ENCODE measurements at places on chromosomes 12 and 14.

- no peak for DNase-seq
These were observed 442 bp downstream of the FLVCR2 start for GRCh38 chr14:75578786-75579337.

DNA sequence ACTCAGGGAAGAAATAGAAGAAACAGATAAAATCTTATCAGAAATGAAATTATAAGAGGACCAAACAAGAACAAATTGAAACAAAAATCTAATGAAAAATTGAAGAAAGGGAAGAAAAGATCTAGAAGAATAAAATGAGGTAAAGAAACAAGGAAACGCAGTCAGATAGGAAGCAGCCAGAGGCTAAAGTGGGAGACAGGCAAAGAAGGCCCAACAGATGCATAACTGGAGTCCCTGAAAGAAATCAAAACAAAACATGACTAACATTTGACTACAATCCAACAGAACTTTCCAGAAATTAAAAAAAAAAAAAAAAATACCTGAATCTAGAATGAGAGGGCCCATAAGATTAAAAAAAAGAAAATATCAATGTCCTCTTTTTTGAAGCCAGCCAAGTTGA, 65.6 kb downstream of the AMN start:
- DNase-seq: no peak

GRCh38 chr14:59374048-59374447, 91.1 kb downstream of the GPR135 start:
- no peak for DNase-seq

DNA sequence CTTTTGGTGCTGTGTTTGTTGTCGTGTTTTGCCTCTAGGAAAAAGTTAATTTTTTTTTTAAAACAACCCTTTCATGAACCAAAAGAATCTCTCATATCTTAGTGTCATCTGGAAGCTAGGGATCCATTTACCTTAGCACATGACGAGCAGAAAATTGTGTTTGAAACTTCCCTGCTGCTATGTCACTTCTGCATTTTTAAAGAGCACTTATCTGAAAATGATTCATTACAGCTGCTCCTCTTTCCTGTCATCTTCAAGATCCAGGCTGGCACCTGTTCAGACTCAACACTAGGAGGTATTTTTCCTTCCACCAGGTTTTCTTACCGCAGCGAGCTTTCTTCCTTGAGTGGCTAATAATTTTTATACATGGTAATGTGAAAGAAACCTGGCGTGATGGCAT, 67.0 kb downstream of the EML1 start:
- DNase-seq: no peak

- no peak for DNase-seq
These were observed at the start of gene NTS for GRCh38 chr12:85874031-85874461. Gene NTS, plus strand, starts transcription at chr12:85874295. Its CDS starts 109 bp downstream, at chr12:85874404.

DNA sequence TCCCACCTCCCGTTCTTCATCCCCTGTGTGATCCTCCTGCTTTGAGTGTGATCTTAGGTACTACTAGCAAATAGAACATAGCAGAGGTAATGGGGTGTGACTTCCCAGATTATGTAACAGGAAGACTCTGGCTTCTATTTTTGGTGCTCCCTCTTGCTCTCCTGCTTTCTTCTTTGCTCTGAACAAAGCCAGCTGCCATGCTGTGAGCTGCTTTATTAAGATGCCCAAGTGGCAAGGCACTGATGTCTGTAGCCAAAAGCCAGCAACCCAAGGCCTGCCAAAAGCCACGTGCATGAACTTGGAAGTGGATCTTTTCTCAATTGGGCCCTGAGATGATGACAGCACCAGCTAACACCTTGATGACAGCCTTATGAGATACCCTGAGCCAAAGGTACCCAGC, 5.8 kb upstream of the MFAP5 start:
- DNase-seq: no peak

- no peak for DNase-seq
These were observed 19.4 kb upstream of the PTGDR start for GRCh38 chr14:52248057-52248456.

GRCh38 chr14:42532194-42532593, 925.5 kb downstream of the LRFN5 start:
- no peak for DNase-seq

DNA sequence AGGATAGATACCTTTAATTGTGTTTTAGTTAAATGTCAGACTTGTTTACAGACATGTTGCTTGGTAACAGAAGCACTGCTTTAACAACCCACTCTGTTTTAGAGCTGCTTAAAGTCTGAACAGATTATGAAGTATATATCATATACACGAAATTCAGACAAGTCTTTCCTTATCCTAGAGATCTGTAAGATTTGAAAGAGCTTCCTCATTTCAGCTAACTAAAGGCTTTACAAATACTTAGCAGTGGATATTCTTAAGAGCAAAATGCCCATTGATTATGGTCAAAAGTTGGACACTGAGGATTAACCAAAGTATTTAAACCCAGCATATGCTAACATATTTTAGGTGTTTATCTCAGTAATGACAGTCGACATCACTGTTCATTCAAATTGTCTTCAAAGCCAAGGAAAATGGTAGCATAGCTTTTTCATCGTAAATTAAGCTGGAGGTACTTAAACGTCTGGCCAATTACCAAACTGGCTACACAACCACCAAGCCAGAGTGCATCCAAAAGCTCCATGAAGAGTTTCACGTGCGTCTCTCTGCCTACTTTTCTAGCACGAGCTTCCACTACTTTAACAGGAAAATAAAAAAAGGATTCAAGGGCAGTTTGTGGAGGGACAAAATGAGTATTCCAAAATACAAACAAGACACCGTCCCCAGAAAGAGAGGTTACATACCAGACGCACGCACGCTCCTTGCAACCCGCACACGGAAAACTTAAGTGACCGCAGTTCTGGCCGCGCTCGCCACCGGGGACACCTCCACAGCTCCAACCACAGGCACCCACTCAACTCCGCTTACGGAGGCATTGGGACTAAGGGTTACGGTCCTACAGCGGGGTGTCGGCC, 565 bp downstream of the CEP83 start:
- peak; percentile 53 for DNase-seq

- DNase-seq: no peak
These were observed 169.3 kb downstream of the STXBP6 start for GRCh38 chr14:24880689-24881088.

- no peak for DNase-seq
These were observed 6.4 kb downstream of the AP5M1 start for GRCh38 chr14:57275023-57275664.

- DNase-seq: peak; percentile 49
These were observed 7.0 kb downstream of the ETNK1 start for GRCh38 chr12:22631863-22632463.

- no peak for DNase-seq
These were observed 36.4 kb upstream of the AEBP2 start for GRCh38 chr12:19402743-19403431.

DNA sequence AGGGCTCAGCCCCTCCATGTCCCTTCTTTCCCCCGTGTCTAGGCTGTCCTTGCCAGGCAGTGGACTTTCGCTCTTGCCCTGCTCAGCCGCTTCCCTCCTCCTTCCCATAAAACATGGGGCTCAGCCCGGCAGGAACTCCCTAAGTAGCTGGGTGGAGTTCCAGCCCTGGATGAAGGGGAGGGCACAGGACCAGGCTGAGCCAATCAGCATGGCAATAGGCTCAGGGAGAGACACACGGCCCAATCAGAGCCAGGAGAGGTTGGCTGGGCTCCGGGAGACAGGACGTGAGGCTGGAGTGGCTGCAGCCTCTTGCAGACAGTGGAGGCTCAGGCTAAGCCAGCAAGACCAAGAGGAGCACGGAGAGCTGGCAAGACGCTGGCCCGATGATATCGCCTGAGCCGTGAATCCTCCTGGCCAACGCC, 54.3 kb downstream of the GALNT9 start:
- no peak for DNase-seq

DNA sequence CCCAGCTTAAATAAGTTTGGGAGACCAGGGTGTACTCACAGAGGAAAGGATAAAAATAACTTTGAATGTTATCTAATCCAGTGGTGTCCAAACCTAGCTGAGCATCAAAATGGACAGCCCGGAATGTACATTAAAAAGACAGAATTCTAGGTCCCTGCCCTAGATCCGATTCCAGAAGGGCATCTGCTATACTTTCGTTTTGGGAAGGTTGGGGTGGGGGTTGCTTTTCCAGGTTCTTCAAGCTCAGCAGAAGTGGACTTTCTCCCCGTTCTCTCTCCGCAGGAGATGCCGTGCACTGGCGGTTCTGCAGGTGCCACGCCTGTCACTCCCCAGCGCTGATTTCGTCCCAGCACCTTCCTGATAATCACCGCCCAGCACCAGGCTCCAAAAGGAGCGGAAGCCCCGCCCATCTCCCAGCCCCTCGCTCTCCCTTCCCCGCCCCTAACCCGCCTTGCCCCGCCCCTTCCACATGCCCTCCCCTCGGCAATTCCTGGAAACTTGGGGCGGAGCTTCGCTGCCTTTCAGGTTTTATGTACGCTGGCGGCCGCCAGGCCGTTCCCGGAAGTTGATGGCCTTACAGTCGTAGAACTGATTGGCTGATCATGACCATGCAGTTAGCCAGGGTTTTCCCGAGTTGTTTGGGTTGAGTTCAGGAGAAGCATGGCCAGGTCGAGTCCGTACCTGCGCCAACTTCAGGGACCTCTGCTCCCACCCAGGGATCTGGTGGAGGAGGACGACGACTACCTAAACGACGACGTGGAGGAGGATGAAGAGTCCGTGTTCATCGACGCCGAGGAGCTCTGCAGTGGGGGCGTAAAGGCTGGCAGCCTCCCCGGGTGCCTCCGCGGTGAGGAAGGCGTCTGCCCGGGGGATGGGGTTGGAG, at the start of gene HELB:
Gene HELB (plus strand): TSS at position 550 of the 883 bp plus-strand sequence. CDS start 111 bp downstream, at position 661.
- DNase-seq: peak; percentile 97

DNA sequence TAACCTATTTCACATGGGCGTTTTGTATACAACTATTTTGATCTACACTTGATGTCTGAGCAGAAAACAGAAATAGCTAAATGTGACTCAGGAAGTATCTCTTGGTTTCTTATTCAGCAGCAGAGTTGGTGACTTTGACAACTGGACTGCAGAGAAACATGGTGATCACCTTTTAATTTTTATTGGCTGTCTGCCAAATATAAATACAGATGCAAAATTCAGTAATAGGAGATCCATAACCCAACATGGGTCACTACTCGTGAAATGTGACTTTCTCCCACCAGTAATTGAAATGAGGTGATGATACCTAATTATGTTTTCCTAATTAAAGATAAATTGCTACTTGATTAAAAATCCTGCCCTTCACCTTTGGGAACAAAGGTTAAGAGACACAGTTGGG, 487.1 kb downstream of the NELL2 start:
- DNase-seq: no peak

GRCh38 chr12:103334466-103334865, 161.3 kb downstream of the C12orf42 start:
- DNase-seq: no peak

DNA sequence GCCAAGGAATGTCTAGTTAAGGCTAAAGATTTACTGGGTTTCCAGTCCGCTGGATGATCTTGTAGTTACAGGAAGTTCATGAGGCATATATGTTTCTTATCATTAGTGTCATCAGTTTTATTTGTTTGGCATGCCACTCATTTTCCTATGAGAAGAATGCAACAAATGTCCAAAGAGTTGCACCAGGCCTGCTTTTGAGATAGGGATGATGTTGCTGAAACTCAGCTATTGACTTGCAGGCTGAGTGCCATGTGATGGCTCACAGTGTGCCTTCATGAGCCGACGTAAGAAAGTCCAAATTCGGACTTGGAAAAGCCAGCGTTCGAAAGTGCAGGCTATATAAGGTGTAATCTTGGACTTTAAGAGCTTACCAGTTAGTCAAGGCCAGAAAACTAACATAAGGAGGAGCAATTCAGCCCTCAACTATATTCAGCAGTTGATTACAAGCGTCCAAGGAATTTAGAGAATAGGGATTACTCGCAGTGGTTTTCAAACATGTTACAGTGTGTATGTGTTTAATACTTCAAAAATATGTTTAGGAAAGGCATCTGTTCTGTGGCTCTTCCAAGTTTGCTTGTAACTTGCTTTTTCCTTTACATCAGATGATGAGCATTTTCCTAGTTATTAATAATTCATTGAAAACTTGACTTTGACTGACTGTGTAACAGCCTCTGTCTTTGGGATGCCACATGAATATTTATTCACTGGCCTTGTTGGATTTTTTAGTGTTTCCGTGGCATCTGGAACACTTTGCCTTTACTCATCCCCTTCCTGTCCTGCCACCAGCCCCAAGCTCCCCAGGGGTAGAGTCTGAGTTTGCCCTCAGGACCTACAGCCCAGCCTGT, 101.3 kb downstream of the LGMN start:
- no peak for DNase-seq

- DNase-seq: no peak
These were observed 4.4 kb downstream of the CFL2 start for GRCh38 chr14:34710006-34710405.

GRCh38 chr14:99120526-99121318, 151.3 kb downstream of the BCL11B start:
- DNase-seq: no peak

GRCh38 chr12:83461336-83461935, 774.7 kb downstream of the TMTC2 start:
- DNase-seq: no peak

GRCh38 chr12:28574746-28575592, 384.7 kb downstream of the CCDC91 start:
- no peak for DNase-seq

DNA sequence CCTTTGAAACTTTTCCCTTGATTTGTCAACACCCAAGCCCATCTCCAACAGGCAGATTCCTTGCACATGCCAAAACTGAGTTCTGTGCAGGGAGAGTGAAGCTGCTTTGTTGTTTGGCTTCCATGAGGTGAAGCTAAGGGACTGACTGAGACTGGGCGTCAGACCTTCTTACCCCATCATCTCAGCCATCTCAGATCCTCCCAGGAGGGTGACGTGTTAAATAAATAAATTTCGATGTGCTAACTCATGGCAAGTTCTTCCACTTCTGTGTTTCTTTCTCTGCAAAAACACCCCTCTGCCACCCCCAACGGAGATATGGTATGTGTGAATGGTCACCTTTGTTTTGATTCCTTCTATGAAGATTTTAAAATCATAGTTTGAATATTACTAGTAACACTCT, 17.8 kb downstream of the UTP20 start:
- DNase-seq: no peak

- DNase-seq: no peak
These were observed 600.5 kb downstream of the RERGL start for GRCh38 chr12:17489452-17489851.

GRCh38 chr12:78531831-78532458, 332.6 kb upstream of the SYT1 start:
- no peak for DNase-seq

- DNase-seq: no peak
These were observed 2.2 kb downstream of the GABARAPL1 start for GRCh38 chr12:10214895-10215267.

Measured in CD4-positive, alpha-beta T cell (primary cell).